ENCODE measurements at places on chromosomes 13 and 19.

- no peak for DNase-seq
These were observed 39.1 kb downstream of the USP12 start for GRCh38 chr13:27132538-27132937.

DNA sequence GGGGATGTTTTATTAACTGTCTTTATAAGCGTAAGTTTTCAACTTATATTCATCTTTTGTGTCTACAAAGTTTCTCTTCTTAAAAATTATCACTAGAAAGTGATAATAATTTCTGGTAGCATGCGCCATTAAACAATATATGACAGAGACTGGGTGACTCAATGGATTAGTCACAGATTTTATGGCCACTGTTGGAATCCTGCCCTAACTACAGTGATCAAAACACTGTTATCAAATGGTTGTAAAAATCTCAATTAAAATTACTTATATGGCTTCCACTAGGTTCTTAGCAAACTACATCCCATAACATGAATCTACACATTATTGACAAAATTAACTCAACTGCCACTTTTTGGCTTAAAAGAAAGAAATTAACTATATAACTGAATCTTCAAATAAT is 350.0 kb downstream of the DACH1 start:
- no peak for DNase-seq

- DNase-seq: no peak
These were observed 3.5 kb upstream of the ZNF701 start for GRCh38 chr19:52566588-52566987.

DNA sequence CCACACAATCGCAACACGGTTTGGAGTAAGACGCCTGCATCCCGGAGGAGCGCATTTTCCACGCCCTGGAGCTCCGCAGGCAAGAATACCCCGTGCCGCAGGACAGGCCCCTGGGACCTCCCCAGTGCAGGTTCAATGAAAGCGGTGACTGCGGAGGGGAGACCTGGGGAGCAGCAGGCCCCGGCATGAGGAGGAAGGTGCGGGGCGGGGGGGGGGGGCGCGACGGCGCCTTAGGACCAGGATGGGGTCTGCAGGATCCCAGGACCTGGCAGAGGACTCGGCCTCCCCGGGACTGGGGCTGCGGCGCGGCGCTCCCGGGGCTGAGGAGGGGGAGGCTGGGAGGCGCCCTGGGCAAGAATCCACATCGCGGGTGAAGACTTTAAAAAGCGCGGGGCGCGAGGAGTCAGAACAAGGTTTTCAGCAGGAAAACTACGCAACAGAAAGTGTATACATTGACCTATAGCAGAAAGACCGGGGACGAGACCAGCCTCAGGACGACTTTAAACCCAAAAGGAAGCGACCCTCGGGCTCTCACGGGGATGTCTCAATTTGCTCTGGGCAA is 432 bp downstream of the ZNF611 start:
- DNase-seq: no peak

GRCh38 chr19:31144075-31144870 is 205.0 kb downstream of the TSHZ3 start:
- no peak for DNase-seq

DNA sequence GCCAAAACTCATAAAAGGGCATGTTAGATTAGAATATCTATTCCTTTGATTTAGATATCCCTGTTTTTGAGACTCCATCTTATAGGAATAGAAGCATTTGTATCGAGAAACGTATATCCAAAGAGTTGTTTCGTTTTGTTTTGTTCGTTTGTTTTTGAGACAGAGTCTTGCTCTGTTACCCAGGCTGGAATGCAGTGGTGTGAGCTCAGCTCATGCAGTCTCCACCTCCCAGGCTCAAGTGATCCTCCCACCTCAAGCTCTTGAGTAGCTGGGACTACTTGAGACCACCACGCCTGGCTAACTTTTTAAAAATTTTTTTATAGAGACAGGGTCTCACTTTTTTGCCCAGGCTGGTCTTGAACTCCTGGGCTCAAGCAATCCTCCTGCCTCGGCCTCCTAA is 26.6 kb upstream of the ZMYM5 start:
- no peak for DNase-seq

- DNase-seq: no peak
These were observed 61.0 kb downstream of the STK24 start for GRCh38 chr13:98515818-98516465.

DNA sequence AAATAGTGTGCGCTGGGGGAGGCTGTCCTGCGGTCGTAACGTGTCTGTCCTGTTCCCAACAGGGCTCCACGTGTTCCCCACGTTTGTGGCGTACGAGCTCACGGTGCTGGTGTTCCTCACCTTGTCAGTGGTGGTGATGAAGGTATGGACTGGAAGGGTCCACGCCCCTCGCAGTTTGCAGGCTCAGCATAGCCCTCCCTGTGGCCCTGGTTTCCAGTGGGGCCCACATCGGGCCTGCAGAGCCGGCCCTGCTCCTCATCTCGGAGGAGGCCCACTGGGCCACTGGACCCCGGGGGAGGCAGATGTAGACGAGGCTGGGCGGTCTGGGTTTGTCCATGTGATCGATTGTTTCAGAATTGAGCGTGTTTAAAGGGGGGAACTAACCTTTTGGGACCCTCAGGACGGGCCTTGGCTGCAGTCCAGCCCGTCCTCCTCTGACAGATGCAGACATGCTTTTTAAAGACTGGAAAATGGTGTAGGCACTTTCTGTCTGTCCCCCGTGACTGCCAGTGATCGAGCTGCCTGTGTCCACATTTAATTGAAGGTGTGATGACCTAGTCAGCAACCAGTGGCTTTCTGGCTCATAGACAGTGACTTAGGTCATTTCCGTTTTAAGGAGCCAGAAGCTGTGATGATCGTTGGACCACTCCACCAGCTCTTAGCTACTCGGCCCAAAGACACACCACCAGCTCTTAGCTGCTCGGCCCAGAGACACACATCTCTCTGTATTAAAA is 37.1 kb upstream of the TFDP1 start:
- no peak for DNase-seq

DNA sequence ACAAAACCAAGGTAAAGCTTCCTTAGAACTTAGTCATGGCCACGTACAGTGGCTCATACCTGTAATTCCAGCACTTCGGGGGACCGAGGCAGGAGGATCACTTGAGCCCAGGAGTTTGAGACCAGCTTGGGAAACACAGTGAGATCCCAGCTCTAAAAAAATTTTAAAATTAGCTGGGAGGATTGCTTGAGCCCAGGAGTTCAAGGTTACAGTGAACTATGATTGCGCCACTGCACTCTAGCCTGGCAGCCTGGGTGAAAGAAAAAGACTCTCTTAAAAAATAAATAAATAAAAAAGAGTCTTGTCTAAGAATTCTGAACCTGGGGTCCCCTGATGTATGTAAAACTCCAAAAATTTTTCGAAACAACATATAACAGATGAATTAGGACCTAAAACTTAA is 34.9 kb downstream of the N4BP2L2 start:
- DNase-seq: no peak

DNA sequence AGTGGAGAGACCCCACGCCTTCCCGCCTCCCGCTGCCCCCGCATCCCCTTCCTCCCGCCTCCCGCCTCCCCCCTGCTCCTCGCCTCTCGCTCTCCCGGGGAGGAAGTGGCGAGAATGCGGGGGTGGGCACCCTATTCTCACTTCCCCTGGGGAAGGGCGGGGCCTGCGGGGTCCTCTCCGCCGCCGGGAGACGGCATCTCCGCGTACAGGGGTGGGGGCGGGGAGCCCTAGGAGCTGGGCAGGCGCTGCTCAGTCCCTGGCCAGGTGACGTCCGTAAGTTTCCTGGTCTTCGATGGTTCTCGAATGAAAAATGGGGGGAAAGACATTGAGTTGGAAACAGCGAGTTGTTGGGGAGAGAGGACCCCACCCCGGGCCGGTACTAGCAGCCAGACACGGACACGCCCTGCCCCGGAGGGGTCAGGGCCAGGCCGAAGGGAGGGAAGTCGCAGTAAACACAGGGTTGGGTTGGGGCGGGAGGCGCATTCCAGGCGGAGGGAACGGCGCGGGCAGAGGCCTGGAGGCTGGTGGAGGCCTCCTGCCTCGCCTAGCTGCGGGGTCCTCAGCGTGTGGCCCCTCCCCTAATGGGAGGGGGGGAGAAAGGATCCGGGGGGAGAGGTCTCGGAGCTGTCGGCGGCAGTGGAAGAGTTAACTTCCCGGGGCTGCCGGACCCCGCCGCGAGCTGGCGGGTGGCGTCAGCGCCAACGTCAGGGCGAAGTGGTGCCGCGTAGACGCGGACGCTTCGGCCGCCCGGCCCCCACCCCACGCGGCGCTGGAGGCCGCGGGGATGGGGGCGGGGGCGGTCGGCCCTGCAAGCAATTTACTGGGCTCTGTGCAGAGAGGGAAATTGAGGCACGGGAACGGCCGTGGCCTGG is 10.4 kb upstream of the JUND start:
- DNase-seq: no peak

DNA sequence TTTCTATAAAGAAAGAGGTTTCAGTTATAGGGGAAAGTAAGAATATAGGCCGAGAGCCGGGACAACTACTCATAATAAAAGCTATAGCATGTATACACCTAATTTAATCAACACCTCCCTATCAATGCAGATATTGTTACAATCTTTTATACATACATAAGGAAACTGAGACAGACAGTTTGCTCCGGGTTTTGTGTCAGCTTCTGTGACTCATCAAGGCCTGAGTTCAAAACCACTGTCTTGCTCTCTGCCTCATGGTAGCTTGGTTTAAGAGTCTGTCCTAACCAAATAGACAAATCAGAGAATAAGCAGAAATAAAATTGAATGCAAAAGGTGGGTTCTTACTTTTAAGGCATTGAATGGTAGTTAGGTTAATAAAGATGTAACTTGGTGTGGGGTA is 222.9 kb downstream of the GGACT start:
- DNase-seq: no peak

DNA sequence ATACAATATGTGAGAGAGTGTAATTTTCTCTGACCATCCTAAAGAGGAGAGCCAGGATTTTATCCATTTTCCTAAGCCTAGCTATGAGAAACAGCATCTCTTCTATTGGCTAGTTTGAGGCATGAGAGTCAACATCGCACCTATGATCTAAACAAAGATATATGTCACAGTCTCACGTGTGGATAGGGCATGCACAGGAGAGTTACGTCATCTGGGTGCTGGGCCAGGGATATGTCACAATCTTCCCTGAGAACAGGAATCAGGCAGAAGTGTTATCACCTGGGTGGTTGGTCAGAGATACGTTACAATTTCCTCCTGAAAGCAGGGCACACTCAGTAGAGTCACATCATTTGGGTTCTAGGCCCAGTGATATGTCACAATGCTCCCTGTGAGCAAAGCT is 53.9 kb upstream of the ZNF730 start:
- DNase-seq: no peak

GRCh38 chr13:35496006-35496405 is 19.5 kb upstream of the MAB21L1 start:
- DNase-seq: no peak
